ENCODE measurements at places on chromosomes 16 and 17. TPM values are rescaled to one million over a fixed set of nuclear protein-coding genes. Genes with fewer than 3 reads are reported as not detected.

GRCh38 chr16:72609066-72609465, 437.1 kb upstream of the PMFBP1 start:
- DNase-seq, result no peak

DNA sequence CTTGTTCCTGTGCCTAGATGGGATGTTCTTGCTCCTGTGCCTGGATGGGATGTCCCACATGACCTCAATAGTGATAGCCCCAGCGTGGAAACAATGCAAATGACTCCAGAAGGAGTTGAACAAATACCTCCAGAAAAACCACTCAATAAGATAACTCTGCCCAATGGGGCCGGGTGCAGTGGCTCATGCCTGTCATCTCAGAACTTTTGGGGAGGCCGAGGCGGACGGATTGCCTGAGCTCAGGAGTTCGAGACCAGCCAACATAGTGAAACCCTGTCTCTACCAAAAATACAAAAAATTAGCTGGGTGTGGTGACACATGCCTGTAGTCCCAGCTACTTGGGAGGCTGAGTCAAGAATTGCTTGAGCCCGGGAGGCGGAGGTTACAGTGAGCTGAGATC, 15.2 kb upstream of the LITAF start:
- no peak for DNase-seq

- DNase-seq, result no peak
These were observed 23.4 kb upstream of the SEC14L1 start for GRCh38 chr17:77117415-77117814.

The WSCD1 gene
- total RNA-seq, result 0.58 TPM

The SLC16A5 gene
- total RNA-seq, result 30.3 TPM

The CALB2 gene
- not detected for total RNA-seq

All from stomach (tissue), 19 donors.